ENCODE measurements at places on chromosomes 5 and 9.

DNA sequence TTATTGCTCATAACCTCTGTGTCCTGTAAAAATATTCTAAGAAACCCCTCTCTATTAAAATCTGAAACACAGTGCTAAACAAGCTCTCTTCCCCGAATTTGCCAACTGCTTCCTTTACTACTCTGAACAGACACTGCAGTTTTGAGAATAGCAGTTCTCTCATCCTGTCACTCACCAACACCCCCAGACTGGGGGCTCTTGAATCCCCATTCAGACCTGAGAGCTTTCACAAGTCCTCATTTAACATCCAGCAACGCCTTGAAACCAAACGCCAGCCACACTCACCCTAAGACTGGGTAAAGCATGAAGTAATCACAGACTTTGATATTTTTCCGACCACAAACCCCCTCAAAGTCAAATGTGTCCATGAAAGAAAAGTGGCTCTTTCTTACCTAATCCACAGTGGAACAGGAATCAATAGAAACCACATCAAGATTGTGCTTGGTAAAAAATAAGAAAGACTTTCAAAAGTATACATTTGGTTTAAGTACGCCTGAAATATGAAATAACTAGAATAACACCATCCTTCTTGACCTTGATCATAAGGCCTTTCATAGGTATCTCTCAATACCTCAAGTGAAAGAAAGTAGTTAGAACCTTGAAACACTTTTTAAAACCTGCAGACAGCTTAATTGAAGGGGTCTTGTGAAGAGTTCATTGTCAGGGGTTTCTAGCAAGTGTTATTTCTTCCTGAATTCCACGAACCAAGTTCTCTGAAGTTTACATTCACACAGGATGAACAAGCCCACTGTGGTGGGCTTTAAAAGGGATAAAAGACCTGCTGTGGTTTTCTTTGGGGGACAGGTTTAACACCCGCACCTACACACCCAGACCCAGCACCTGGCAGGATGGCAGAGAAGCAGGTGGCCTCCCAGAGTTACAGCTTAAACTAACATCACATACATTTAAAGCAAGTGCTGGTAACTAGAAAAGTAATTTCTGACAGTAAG, 412.6 kb downstream of the MLLT3 start:
- DNase-seq = peak; percentile 24

DNA sequence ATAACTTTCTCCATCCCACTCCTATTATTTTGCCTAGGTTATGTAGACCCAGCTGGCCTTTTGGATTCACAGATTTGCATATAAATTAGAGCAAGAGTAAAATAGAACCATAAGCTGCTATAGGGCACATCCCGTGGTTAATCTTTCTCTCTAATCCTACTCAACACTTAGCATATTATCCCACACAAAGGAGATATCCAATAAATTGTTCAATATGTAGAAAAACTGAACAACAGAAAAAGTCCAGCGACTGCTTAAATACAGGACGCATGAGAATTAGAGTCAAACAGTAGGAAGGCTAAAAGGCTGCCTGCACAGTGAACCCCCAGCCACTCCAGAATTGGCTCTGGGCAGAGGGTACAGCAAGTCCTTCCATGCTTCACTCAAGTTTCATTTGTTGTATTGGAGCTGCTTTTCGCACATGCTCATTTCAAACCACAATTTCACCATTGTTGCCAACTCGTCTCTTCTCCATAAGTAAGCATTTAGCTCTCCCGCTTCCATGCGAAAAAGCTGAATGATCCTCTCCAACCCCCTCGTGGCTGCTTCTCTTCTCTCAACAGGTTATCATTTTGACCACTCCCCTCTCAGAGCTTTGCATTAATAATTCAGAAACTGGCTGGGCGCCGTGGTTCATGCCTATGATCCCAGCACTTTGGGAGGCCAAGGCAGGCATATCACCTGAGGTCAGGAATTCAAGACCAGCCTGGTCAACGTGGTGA, 14.1 kb upstream of the IQGAP2 start:
- no peak for DNase-seq

DNA sequence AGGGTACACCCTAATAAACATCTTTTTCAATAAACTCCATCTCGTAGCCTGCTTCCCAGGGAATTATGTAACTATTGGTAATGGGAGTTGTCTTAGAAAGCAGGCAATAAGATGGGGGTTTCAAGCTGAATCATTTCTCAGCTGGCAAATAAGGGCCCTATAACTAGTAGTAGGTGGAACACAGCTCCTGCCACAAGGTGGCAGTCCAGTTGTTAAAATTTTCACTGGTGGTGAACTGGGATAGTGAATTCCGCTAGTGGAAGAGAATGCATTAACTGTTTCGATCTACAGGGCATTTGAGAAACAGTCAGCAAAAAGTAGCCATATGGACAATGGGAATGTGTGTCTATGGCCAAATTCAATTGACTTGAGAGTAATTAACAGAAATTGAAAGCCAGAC, 27.7 kb downstream of the PCDHB15 start:
- DNase-seq = no peak

- no peak for DNase-seq
These were observed 45.9 kb upstream of the FST start for GRCh38 chr5:53434541-53434940.

GRCh38 chr5:63131626-63132285, 553.1 kb downstream of the LRRC70 start:
- no peak for DNase-seq

GRCh38 chr5:31855134-31856040, 216.5 kb downstream of the PDZD2 start:
- no peak for DNase-seq

DNA sequence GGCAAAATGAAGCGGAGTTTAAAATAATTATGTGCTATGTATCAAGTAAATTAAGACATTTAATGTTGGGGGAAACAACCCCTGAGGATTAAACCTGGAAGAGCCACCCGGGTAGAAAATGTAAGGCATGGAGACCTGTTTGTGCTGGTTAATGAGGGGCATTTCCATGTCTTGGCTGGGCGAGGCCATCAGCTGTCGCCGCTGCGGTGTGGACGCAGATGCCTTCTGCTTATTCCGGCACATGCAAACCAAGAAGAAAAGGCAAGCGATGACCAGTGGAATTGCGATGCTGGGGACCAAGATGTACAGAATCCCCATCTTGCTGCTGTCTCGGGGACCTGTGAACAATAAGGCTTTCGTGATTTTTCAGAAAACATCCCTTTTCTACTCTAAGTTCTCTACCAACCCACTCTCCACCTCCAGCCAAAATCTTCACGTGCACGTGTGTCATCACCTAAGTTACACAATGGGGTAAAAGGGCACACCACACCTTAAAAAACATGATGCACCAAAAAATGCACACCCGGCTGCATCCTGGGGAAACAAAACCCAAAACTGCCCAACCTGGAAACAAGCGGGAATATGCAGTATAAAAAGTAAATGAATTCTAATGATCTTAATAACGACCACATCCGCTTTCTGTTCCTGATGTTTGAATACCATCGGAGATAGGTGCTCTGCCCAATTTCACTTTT, 223.5 kb downstream of the ROR2 start:
- no peak for DNase-seq

- no peak for DNase-seq
These were observed 44.5 kb downstream of the SECISBP2 start for GRCh38 chr9:89362647-89363310.

DNA sequence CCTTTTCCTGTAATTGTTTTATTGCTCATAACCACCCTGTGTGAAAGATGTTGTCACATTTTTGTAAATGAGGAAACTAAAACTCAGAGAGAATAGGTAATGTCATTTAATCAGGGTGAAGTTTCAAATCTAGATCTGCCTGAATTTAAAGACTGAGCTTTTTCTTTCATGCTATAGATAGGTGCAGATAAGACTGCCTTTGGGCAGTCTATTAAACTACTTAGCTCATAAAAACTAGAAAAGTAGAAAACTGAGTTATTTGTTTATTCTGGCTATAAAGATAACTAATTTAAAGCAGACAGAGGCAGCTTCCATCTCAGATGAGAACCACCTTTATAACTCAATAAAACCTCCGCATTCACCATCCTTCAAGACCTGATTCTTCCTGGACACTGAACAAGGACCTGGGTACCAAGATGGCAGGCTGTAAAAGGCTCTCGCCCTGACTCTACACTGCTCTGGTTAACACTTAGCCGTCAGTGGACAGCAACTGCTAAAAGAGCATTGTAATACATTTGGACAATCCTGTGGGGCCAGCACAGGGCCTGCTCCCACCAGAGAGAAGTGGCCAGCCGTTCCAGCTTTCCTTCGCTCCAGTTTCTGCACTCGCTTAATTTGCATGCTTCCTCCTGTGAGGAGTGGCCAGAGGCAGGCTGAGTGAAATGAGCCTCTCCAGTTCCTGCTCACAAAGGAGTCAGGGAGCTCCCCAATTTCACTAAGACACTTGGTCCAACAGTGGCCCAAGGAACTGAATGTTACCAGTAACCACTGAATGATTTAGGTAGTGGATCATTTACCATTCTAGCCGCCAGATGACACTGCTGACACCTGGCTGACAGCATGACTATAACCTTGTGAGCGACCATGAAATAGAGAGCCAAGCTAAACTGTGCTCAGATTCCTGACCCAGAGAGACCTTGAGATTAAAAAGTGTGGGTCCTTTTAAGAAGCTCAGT, 566.4 kb downstream of the EFNA5 start:
- no peak for DNase-seq

DNA sequence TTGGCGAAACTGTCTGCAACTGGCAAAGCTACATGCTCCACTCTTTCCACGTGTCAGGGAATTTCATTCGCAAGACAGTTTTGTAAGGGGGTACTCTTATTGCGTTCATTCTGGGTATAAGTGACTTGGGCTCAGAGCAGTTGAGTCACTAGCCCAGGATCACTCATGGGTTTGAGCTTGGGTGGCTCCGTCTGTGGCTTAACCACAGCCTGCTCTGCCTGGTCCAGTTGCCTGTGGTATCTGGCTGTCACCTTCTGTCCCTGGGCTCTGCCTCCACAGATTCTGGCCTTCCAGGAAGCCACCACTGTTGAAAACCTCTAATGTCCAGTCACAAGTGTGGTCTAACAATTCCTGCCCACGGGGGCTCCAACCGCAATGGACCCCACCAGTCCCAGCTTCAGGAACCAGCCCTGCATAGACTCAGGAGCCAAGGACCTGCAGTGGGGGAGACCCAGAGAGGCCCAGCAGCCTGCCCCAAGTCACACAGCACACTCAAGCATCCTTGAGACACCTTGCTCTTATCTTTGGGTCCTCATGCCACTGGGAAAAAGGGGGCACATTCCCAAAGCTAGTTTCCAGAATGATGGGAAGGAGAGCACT, 10.4 kb downstream of the KIF12 start:
- no peak for DNase-seq
